ENCODE measurements at places on chromosomes 13 and 19.
A peak's percentile ranks its signal among the peaks of the same experiment; 100 is the strongest.

DNA sequence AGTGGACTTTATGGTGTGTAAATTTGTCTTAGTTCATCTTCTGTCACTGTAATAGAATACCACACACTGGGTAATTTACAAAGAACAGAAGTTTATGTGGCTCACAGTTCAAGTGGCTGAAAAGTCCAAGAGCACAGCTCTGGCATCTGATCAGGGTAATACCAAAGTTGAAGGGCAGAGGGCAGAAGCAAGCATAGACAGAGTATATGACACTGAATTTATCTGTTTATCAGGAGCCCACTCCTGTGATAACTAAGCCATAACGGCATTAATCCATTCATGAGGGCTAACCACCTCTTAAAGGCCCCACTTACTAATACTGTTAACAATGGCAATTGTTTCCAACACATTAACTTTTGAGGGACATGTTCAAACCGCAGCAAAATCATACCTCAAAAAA, 4.0 kb upstream of the RFXAP start:
- no peaks in the 10 kb centered on the region for H3K36me3 ChIP-seq
- H3K27me3 ChIP-seq = peaks cover 6% of the 10 kb centered on the region
- H3K27ac ChIP-seq = no peak overlapping the region
- DNase-seq = no peak

DNA sequence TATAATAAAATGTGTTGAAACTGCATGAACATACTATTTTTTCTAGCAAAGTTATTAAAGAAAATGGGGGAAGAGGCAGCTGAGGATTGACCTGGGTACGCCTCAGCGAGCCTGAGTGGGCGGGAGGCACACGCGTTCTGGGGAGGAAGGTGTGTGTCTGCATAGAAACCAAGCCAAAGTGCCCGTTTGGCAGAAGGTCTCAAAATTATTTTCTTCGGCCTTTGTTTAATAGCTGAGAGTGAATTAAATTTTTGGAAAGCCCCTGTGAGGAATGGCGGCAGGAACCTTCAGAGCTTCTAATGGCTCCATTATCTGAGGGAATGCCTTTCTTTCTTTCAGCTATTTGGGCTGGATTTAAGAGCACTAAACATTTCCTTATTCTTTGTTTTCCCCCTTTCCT, 5.2 kb downstream of the ZIC2 start:
- peaks cover 40% of the 10 kb centered on the region for H3K36me3 ChIP-seq
- peaks cover 52% of the 10 kb centered on the region for H3K4me1 ChIP-seq
- no peak for DNase-seq
- H3K27me3 ChIP-seq = peaks cover 50% of the 10 kb centered on the region

DNA sequence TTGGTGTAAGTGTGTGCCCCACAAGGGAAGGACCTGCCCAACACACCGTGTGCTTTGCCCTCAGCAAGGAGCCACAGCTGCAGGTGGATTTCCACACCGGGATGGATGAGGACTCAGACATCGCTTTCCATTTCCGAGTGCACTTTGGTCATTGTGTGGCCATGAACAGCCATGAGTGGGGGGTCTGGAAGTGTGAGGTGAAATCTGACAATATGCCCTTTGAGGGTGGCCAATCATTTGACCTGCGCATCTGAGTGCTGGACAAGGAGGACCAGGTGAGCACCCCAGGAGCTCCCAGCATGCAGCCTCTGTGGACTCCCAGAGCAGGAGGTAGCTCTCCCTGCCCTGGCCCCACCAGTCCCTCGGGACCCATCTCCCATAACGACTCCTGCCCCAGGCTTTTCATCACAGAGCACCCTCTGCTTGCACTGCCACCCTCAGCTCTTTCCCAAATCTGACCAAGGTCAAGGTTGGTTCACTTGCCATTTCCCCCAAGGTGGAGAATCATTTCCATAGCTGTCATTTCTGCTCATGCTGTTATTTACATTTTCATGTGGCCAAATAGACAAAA, 13.2 kb upstream of the EID2 start:
- DNase-seq = no peak
- no peaks in the 10 kb centered on the region for H3K27me3 ChIP-seq
- no peaks in the 10 kb centered on the region for H3K36me3 ChIP-seq
- H3K27ac ChIP-seq = no peak overlapping the region

DNA sequence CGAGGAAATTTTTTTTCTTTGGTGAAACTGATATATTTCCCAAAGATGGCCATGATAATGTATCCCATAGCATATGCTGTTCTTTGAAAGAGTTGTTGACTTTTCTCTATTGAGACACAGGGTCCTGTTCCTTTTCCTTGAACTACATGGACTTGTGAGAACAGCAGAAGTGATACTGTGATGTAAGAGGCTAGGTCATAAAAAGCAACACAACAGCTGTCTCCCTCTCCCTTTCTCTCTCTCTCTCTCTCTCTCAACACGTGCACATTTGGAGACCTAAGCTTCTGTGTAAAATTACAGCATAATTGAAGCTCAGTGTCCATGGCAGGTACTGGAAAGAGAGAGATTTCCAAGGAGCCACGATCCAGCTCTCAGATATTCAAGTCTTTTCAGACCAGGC, 1712.4 kb downstream of the EFNB2 start:
- H3K4me1 ChIP-seq = no peaks in the 10 kb centered on the region
- H3K4me3 ChIP-seq = no peak overlapping the region
- H3K36me3 ChIP-seq = peaks cover 4% of the 10 kb centered on the region
- no peaks in the 10 kb centered on the region for H3K27me3 ChIP-seq
- H3K27ac ChIP-seq = no peak overlapping the region

GRCh38 chr19:8609279-8610040, 1.1 kb downstream of the ADAMTS10 start:
- peak; percentile 72 for DNase-seq
- H3K4me3 ChIP-seq = peak overlapping the region; percentile 89
- no peaks in the 10 kb centered on the region for H3K27me3 ChIP-seq
- H3K36me3 ChIP-seq = peaks cover 9% of the 10 kb centered on the region

- DNase-seq = no peak
- 0 out of 2 replicates have a peak, but pooled peaks cover 6% of the 10 kb centered on the region for H3K4me1 ChIP-seq
- H3K27ac ChIP-seq = no peak overlapping the region
- no peak overlapping the region for H3K4me3 ChIP-seq
These were observed 40.0 kb downstream of the C13orf46 start for GRCh38 chr13:113933901-113934300.

- DNase-seq = no peak
- H3K27ac ChIP-seq = peak overlapping the region; percentile 21
- H3K36me3 ChIP-seq = no peaks in the 10 kb centered on the region
- no peak overlapping the region for H3K4me3 ChIP-seq
These were observed 7.3 kb upstream of the CCNE1 start for GRCh38 chr19:29804493-29804892.

DNA sequence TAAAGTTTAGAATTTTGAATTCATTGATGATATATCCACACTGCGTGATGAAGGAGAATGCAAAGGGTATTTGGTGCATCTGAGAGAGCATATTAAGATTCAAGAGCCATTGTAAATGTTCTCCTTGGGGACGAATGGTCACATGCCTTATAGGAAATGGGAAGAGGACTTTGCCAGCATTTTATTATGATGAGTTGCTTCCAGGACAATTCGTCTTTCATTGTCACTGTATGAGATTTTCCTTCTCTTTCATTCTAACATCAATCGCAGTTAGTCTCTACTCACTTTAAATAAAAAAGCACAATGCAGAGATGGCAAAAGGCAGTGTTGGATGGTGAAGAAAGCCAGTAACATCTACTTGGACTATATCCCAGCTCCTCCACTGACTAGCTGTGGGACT, 21.4 kb downstream of the WDFY2 start:
- H3K4me1 ChIP-seq = peaks cover 46% of the 10 kb centered on the region
- no peak for DNase-seq
- no peak overlapping the region for H3K27ac ChIP-seq

- no peak for DNase-seq
- no peak overlapping the region for H3K4me3 ChIP-seq
- no peaks in the 10 kb centered on the region for H3K4me1 ChIP-seq
- no peak overlapping the region for H3K27ac ChIP-seq
- H3K36me3 ChIP-seq = no peaks in the 10 kb centered on the region
- no peaks in the 10 kb centered on the region for H3K27me3 ChIP-seq
These were observed 712.7 kb upstream of the SGCG start for GRCh38 chr13:22468045-22468444.

- H3K4me1 ChIP-seq = peaks cover 17% of the 10 kb centered on the region
- no peaks in the 10 kb centered on the region for H3K27me3 ChIP-seq
- peak overlapping the region; percentile 74 for H3K4me3 ChIP-seq
- DNase-seq = peak; percentile 53
- no peaks in the 10 kb centered on the region for H3K36me3 ChIP-seq
These were observed 511 bp downstream of the GARRE1 start for GRCh38 chr19:34254698-34255432.

GRCh38 chr13:57511603-57512002, 119.9 kb upstream of the PCDH17 start:
- no peaks in the 10 kb centered on the region for H3K27me3 ChIP-seq
- H3K4me3 ChIP-seq = no peak overlapping the region
- no peak for DNase-seq
- H3K27ac ChIP-seq = no peak overlapping the region

GRCh38 chr13:40910324-40911050, 108.6 kb downstream of the ELF1 start:
- no peak for DNase-seq
- no peak overlapping the region for H3K27ac ChIP-seq
- no peaks in the 10 kb centered on the region for H3K27me3 ChIP-seq
- no peaks in the 10 kb centered on the region for H3K4me1 ChIP-seq
- no peak overlapping the region for H3K4me3 ChIP-seq
- no peaks in the 10 kb centered on the region for H3K36me3 ChIP-seq

DNA sequence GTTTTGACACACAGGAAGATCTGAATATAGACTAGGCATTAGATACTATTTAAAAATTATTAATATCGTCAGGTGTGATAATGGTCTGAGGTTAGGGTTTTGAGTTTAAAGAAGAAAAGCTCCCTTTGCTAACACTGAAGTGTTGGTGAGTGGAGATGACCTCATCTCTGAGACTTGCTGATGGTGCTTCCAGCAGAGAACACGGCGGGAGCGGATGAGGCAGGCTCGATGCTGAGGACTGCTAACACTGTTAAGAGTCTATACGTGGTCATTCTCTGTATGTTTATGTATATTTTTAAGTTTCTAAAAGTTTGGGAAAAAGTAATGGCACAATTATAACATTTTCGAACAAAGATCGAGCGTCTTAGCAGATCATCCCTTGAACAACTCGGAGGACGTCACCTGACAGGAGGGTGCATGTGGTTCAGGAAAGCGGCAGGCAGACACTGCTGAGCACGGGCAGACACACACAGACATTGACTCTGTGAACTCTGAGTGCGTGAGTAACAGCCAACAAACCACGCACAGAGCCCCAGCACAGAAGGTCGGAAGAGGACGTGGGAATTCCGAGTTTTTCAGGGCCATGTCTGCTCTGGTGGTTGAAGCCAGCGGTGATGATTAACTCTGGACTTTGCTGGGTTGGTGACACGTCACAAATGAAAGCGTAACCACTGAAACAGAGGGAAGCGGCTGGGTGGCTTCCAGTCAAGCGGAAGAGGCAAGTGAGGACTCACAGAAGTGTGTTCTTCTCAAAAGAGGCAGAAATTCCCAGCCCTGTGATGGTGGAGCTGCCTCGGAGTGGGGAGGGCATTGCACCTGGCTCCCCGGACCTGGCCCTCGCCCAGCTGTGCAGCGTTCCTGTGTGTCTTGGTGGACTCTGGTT, 91.9 kb upstream of the TEX29 start:
- H3K4me1 ChIP-seq = peaks cover 20% of the 10 kb centered on the region
- H3K27me3 ChIP-seq = no peaks in the 10 kb centered on the region
- H3K27ac ChIP-seq = peak overlapping the region; percentile 39
- DNase-seq = no peak
- H3K4me3 ChIP-seq = no peak overlapping the region
- H3K36me3 ChIP-seq = peaks cover 4% of the 10 kb centered on the region

- peaks cover 29% of the 10 kb centered on the region for H3K4me1 ChIP-seq
- no peak overlapping the region for H3K27ac ChIP-seq
- peaks cover 5% of the 10 kb centered on the region for H3K36me3 ChIP-seq
These were observed 188.4 kb downstream of the ABCC4 start for GRCh38 chr13:95112883-95113282.

DNA sequence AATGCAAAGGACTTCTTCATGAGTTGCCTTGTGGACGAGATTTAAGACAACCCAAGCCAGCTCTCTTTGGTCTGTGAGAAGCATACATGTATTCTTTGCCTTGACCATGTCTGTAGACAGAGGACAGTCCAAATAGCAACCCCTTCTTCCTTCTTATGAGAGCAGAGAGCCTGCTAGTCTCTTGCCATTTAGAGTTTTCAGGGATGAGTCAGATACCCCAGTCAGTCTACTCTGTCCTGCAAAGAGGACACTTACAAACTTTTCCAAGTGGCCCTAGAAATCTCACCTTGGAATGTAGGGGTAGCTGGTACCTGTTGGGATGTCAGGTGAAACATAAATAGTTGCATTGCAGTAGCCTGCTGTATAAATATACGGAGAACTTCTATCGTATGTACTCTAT, 36.7 kb downstream of the DNAJC3 start:
- DNase-seq = no peak
- H3K4me3 ChIP-seq = no peak overlapping the region
- no peaks in the 10 kb centered on the region for H3K27me3 ChIP-seq
- no peaks in the 10 kb centered on the region for H3K4me1 ChIP-seq
- H3K27ac ChIP-seq = no peak overlapping the region

DNA sequence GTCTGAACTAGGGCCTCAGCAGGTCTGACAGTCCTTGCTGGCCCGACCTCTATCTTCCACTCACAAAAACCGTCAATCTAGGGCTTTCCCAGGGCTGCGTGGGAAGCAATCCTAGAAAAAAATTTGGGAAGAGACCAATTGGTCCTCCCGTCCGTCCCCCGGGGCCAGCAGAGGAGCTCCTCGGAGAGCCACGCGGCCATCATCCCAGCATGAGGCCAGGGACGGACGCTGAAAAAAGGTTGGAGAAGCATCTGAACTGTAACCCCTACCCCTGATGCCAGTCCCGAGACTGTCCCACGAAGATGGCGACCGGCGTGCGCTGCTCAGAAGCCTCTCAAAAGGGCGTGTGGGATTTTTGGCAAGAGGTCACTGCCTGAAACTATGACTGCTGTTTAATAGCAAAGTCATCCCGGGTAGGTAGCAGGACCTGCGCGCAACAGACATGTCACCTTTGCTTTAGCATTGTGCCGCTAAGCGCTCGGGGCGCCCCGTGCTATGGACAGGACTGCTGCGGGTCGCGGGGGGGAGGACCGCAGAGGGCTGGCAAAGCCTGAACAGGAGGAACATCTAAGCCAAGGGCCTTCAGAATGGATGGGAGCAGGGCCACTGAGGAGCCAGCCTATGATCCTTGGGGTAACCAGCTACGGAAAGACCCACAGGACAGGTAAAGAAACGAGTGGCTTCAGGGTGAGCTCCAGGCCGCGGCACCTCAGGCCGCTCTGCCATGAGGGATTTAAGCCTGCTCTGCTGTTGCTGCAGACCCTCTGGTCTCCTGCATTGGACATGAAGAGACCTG, 10.6 kb downstream of the AKAP8 start:
- H3K27me3 ChIP-seq = no peaks in the 10 kb centered on the region
- H3K4me3 ChIP-seq = no peak overlapping the region
- peaks cover 79% of the 10 kb centered on the region for H3K36me3 ChIP-seq
- DNase-seq = no peak

DNA sequence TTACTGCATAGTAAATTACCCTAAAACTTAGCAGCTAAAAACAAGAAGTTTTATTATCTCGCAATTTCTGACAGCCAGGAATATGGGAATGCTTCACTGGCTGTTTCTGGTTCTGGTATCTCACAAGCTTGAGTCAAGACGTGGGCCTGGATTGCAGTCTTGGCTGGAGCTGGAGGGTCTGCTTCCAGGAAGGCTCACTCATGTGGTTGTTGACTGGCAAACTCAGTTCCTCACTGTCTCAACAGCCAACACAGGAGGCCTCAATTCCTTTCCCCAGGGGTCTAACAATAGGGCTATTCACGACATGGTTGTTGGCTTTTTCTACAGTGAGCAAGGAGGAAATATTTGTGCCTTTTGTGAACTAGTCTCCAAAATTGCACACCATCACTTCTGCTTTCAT, 146.3 kb downstream of the GPC5 start:
- DNase-seq = peak; percentile 47
- no peak overlapping the region for H3K4me3 ChIP-seq
- no peak overlapping the region for H3K27ac ChIP-seq
- H3K27me3 ChIP-seq = no peaks in the 10 kb centered on the region
- H3K36me3 ChIP-seq = no peaks in the 10 kb centered on the region
